ENCODE measurements at places on chromosomes 4 and X.

GRCh38 chr4:137960371-137961050 lies 281.6 kb downstream of the SLC7A11 start:
- DNase-seq, result no peak

- no peak for DNase-seq
Measured at GRCh38 chr4:8278421-8279287, 9.1 kb downstream of the HTRA3 start.

GRCh38 chr4:122588453-122589238 lies 32.2 kb downstream of the IL21 start:
- no peak for DNase-seq

DNA sequence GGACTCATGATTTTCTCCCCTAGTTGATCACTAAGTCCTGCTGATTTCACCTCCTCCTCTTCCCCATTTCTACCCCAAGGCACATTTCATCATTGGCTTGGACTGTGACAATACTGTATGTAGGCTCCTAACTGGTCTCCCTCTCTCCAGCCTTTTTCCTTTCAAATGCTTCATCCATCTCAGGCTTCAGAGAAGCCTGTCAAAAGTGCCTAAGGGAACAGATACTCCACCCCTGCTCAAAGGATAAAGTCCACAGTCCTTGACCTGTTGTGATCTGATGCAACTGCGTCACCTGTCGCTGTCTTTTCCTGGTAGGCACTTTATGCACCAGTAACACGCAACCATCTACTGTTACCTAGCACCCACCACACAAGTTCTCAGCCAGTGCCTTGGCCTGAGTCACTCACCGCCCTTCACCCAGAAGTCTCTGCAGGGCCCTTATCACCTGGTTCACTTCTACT lies 12.8 kb downstream of the SCARB2 start:
- no peak for DNase-seq
